Left renal pelvis (tissue), 4 donors: ENCODE measurements at places on chromosomes 1 and 21. TPM values are rescaled to one million over a fixed set of nuclear protein-coding genes. Genes with fewer than 3 reads are reported as not detected.

DNA sequence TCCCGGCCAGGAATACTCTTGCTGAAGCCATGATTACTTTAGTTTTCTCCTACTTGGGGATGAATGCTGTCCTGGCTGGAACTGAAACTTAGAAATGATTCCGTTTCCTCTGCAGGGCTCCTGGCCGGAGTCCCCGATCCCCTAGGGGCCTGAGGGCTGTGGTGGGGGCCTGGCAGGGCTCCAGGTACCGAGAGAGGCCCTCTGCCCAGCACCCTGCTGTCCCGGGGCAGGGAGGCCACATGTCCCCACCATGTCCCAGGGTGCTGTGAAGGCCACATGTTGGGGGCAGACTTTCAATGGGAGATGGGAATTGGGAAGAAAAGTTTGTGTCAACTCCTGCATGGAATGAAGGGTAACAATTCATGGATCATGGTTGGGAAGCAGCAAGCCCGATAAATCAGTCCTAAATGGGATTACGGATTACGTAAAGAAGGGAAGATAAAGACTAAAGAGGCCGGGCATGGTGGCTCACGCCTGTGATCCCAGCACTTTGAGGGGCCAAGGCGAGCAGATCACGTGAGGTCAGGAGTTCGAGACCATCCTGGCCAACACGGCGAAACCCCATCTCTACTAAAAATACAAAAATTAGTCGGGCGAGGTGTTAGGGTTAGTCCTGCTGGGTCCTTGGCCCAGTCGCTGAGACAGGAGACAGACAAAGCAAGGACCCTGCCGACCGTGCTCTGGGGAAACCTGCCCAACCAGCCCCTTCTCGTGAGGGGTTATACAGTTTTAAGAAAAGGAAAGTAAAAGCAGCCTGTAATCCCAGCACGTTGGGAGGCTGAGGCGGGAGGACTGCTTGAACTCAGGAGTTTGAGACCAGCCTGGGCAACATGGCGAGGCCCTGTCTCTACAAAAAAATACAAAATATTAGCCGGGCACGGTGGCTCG is 37.6 kb downstream of the MORN1 start:
- no peak for DNase-seq

- DNase-seq, result no peak
These were observed 124.8 kb upstream of the EDN2 start for GRCh38 chr1:41609166-41609883.

- no peak for DNase-seq
These were observed 77.9 kb upstream of the NFIA start for GRCh38 chr1:61004262-61005003.

DNA sequence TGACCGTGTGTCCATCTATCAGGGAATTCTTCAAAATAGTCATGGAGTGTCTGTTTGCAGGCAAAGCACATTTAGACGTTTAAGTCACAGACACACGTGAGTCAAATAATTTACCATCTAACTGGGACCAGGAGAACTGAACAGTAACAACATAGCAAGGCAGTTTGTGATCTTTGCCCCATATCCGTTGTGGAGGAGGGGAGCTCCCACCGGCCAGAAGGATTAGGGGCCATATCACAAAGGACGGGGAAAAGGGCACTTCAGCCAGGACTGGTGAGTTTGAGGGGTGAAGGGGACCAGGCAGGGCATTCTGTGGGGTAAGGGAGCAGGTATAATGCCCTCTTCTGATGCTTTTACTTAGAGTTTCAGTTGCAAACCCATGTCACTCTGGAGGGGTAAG is 22.9 kb downstream of the ELAPOR1 start:
- DNase-seq, result no peak

DNA sequence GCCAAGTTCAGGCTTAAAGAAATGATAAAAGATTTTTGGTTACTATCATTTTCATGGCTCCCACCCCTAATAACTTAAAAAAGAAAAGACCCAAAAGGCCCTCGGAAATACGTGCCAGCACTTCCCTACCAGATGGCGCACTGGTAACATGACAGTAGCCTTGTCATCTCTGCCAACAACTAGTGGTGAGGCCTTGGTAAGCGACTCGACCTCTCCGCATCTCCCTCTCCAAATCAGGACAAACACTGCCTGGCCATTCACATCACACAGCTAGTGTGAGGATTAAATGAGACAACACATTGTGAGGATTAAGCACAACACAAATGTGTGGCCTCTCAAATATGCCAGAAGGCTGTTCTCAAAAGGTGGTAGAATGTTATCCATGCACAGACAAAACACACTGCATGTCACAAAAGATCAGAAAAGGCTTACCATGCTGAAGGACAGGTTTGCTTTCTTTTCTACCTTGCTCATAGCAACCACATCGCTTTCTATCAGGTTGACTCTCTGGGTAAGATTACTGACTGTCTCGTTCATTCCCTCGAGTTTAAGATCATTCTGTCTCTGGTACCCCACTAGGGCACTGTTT is 16.4 kb downstream of the TEX38 start:
- DNase-seq, result no peak

The SMCP gene
- polyA plus RNA-seq, result not detected

The LENEP gene
- 0.30 TPM for polyA plus RNA-seq

DNA sequence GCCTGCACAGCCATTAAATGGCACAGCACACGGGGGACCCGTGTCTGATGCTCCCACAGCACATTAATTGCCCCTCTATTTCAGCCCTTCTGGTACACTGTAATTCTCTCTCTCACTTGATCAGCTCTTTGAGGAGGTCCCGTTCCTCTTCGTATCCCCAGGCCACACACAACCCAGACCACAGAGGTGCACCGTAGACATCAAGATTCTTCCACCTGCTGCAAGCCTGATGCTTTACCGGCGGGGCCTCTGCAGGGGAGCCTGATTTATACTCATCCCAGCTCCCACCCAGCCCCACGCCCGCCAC is 759 bp downstream of the SMYD3 start:
- no peak for DNase-seq

- DNase-seq, result peak; percentile 54
These were observed 717.5 kb downstream of the RWDD3 start for GRCh38 chr1:95951371-95952102.

DNA sequence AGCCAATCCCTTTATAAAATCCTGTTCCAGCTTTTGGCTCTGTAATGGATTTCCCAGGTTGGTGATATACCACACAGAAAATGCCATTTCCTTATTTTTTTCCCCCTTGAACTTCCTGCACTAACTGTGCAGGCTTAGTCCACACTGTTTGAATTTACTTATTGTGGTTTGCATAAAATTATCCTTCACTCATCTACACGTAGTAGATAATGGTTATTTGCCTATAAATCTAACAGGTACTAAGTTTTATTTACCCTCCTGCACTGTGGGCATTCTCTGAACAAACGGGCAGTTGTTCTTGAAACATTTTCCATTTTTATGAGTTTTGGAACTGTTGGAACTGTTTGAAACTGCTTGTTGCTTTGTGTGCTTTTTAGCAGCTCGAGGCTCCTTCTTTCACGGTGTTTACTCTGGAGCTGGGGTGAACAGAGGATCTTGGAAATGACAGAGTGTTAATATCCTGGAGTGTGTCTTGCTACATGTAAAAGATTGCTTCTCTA is 23.0 kb upstream of the KIFAP3 start:
- DNase-seq, result no peak

The TMEM82 gene
- 3.2 TPM for polyA plus RNA-seq

The NHLH1 gene
- 0.16 TPM for polyA plus RNA-seq

- no peak for DNase-seq
These were observed 26.7 kb downstream of the RGSL1 start for GRCh38 chr1:182476625-182477024.

GRCh38 chr1:42330215-42330614 is 4.8 kb downstream of the FOXJ3 start:
- no peak for DNase-seq
